ENCODE measurements at places on chromosomes 5 and 9.

DNA sequence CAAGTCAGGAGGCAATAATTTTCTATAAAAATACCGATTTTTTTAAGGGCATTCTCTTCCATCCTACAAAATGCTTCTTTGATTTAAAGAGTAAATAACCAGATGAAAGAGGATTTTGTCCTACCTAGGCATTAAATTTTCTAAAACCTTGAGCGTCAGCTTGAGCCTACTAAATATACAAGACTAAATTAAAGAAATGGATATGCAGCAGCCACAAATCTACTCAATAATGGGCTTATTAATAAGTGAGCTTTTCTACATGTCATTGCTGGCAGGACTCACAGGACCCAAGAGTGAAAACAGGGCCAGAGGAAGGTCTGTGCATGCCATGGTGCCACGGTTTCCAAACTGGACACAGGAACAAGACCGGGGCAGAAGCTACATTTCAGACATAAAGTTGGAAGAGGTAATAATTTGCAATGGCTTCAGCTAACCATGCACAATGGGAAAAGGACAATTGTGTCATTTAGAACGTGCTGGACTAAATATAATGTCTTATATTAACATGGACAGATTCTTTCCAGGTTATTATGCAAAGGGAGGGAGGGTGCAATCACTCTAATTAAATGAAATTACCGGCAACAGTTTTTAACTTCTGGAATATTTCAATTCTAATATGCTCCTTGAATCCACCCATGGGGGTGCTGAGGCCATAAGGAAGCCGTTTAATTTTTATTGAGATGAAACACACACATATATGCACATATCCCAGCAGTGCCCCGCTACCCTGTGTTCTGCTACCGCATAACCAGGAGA, 5.2 kb downstream of the WHRN start:
- no peak for DNase-seq

DNA sequence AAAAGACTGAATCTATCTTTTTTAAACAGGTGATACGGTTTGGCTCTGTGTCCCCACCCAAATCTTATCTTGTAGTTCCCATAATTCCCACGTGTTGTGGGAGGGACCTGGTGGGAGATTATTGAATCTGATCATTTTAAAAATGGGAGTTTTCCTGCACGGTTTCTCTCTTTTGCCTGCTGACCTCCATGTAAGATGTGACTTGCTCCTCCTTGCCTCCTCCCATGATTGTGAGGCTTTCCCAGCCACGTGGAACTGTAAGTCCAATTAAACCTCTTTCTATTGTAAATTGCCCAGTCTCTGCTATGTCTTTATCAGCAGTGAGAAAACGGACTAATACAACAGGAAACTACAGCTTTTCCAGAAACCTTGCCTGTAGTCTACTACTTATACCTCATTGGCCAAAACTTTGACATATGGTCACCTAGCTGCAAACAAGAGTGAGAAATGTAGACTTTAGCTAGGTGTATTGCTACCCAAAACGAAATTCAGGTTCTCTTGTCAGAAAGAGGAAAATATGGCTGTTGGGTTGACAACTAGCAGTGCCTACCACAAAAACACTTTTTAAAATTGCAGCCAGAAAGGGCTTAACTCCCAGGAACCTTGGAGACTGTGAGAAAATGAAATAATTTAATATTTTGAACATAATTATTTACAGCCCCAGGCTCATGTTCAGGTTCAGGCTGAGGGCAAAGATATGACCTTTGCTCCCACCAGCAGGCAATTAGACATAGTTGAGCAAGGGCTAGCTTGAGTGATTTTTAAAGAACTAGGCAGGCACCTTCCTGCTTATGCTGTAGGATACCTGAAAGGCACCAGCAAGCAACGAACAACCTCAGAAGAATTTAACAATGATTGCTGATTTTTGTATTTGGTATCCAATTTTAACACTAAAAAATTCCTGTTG, 7.4 kb upstream of the AGGF1 start:
- DNase-seq: no peak

- DNase-seq: no peak
These were observed 492.4 kb downstream of the GADD45G start for GRCh38 chr9:90097237-90097636.

DNA sequence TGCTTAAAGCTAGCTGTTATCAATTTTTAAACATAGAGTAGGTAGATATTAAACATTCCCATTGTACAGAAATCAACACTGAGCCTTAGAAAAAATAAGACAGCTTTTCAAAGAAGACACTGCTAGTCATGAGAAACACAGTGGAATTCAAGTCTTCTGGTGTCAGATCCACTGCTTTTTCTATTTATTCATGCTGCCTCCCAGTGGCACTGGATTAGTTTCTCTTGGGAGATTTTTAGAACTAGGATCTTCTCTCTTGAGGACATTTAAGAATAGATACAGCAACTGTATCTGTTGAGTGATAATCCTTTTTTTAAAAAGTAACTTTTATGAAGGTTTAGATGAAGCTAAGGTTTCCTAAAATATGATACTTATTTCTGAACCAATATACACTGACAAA, 1635.4 kb upstream of the C9orf72 start:
- no peak for DNase-seq

GRCh38 chr5:112348387-112348786, 70.7 kb downstream of the EPB41L4A start:
- DNase-seq: no peak

DNA sequence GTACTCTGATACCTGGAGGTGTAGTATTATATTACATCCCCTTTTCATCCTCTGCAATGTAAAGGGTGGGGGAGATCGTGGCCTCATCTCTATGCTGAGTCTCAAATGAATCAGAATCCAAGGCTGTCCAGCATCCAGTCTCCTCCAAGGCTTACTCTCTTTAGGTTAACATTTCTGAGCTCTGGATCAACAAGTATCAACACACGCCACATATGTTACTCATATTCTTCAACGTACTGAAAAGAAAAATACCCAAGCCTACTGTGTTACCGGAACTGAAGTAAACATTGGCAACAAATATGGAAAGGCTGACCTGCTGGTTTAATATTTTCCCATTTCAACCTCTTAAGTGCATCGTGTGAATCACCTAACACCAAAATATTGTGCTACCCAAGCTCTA, 241.8 kb downstream of the GAS1 start:
- no peak for DNase-seq

- no peak for DNase-seq
These were observed 51.1 kb downstream of the GCNT1 start for GRCh38 chr9:76510041-76510440.

DNA sequence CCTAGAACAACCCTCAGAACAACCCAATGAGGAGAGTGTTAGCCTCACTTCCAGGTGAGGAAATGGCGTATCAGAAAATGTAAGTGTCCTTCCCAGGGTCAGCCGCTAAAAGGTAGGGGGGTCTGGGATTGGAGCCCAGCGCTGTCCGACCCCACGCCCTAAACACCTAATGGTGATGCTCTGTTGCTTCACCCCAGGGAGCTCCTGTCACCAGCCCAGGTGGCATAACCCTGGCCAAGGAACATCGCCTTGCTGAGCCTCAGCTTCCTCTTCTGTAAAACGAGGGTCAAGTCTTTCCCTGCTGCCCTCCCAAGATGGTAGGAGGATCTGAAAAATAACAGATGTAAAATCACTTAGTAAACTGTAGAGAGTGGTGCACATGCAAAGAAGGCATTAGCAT, 132.5 kb downstream of the PAX5 start:
- DNase-seq: no peak

Measured in LNCaP clone FGC (cell line).